Caki2 (cell line): ENCODE measurements at places on chromosomes 4 and X. TPM values are rescaled to one million over a fixed set of nuclear protein-coding genes. Genes with fewer than 3 reads are reported as not detected.

- peak; percentile 53 for DNase-seq
Measured at GRCh38 chr4:81405900-81406401, 65.8 kb downstream of the RASGEF1B start.

DNA sequence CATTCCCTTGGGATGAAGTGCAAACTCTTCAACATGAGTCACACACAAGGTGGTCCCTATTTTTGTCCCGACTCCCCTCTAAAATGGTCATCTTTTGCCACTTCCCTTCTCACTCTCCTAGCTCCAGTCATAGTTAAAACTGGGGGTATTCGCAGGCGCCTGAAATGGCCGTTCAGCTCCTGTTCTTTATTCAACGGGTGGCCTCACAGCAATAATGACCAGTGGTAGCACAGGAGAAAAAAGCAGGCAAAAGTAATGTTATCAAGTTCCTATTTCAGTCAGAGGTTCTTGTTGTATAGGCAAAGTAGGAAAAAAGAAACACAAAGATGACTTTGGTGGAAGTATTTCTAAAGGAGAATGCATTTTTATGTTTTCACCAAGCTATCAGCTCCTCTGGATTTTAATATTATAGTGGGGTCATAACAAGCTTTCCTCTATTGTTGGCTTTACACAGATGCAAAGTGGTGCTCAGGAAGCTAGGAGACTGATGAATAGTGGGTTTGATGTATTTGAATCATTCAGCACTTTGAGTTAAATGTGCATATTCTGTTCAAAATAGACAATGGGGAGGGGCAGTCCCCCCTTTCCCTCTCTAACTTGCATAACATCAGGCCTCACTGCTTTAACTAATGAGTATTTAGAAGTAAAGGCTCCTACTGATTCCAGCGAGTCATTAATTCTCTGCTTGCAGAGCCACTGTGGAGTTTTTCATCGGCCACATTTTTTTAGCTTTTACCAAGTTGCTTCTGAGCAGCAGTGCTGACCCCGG lies 171.2 kb upstream of the NDP start:
- DNase-seq, result no peak

- DNase-seq, result no peak
Measured at GRCh38 chr4:154160519-154161301, 330.9 kb downstream of the DCHS2 start.

DNA sequence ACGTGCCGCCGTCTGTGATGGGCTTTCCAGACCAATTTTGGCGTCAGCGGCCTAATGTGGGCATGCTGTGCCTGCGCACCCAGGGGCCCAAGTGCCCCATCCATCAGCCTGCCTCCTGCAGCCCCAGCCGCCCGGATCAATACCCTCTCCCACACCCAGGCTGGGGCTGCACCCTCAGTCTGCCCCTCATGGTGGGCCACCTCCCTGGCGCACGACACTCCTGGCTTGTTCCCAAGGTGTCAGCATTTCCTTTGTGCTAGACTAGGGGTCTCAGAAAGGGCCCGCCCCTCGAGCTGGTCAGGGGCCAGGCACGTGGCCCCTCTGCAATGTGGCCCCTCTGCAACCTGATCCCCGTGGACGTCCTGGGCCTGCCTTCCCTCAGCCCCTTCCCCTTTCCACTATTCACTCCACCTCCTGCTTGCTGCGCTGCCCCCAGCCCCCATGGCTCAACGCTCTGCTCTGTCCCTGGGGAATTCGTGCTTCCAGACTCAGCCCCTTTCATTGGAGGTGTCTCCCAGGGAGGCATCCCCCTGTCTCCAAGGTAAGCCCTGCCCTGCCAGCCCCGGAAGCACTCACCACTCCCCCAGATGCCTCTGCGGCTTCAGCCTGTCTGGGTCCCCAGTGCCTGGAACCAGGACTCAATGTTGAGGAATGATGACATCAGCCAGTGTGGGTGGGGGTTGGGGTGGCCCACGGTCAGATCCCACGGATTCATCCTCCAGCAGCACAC lies 130.8 kb downstream of the HMX1 start:
- no peak for DNase-seq

DNA sequence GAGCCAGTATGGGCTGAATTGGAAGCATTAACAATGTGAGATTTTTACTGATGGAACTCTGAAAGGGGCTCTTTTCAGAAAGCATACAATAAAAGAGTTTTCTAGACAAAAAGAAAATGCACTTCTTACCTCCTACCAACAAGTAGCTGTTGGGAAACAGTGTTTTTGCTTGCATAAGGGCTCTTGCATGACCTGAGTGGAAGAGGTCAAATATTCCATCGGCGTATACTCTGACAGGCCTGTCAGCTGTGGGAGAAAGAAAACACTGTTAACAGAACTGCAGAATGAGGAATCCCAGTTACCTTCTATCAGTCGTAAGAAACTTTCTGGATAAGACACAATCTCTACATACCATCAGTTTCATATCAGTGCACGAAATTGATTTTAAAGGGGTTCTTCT lies 39.5 kb downstream of the PCYT1B start:
- DNase-seq, result no peak

Gene FAM156A
- 1.3 and 29.6 TPM in 2 replicates for total RNA-seq
